ENCODE measurements at places on chromosomes 7 and 10.

- no peak for DNase-seq
Observed at GRCh38 chr7:14754631-14755030, 147.9 kb downstream of the DGKB start.

DNA sequence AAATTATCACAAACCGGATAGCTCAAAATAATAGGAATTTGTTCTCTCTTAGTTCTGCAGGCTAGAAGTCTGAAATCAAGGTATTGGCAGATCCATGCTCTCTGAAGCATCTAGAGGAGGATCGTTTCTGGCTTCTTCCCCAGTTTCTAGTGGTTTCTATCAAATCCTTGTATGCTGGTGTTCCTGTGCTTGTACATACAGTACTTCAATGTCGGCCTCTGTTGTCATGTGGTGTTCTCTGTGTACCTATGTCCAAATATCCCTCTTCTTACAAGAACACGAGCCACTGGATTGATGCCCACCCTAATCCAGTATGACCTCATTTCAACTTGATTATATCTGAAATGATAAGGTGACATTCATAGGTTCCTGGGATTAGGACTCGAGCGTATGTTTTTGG, 9.8 kb upstream of the TAX1BP1 start:
- no peak for DNase-seq

- DNase-seq, result no peak
Observed at GRCh38 chr7:27966219-27966780, 214.3 kb downstream of the JAZF1 start.

DNA sequence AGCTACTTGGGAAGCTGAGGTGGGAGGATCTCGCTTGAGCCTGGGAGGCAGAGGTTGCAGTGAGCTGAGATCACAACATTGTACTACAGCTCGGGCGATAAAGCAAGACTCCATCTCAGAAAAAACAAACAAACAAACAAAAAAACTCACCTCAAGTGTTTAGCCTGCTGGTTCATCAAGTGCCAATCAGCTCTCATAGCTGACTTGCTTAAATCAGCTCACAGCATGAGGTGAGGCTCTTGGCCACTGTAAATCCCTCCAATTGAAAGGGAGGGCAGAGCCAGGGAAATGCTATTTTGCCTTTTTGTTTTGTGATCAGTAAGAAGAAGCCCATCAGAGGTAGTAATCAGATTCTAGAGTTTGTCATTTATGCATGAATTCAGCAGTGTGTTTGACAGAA, 112.3 kb downstream of the RAB11FIP2 start:
- no peak for DNase-seq

DNA sequence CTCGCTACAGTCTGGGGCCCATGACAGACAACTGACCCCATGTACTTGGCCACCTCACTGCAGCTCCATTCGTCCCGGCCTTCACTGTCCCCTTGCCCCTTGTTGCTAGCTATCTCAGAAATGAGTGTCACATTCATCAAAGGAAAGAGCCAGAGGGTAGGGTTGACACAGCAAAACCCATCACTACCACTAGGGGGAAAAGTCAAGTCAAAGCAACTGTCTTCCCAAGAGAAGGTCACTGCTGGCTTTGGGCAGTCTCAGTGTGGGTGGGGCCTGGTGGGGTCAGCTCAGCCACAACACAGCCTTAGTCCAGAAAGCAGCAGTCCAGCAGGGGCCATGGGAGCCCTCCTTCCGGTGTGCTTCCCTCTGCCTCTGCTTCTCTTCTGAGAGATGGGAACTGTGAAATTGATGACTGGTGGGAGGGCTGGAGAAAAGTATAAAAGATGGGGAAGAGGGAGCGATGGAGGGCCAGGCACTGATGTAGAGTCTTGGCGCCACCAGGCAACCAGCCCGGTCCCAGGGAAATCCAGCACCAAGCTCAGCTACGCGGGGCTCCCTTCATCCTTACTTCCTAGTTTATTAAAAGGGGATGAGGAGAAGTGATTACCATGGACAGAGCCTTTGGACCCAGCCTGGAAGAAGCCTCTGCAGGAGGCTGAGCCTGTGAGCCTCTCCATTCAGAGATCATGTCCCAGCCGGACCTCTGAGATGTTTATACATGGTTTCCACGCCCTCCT, 58.0 kb downstream of the PLXNA4 start:
- DNase-seq, result peak; percentile 15

DNA sequence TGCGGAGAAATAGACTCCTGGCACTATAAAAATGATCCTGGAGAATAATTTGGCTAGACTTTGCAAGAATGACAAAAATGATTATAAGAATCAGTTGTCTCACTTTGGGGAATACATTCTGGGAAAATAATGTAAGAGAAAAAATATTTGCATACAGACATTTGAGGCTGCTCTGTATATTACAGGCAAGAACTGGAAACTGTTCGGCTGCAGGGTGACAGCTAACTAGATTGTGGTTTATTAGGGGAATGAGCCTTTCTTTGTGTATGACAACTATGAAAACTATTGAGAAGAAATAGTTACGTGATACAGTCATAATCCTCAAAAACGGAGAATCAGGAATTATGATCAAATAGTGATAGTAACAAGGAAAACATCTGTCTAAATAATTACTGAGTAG, 8.6 kb downstream of the TRIM56 start:
- no peak for DNase-seq

GRCh38 chr7:119281181-119281846, 991.7 kb upstream of the KCND2 start:
- DNase-seq, result no peak

- no peak for DNase-seq
Observed at GRCh38 chr10:89978081-89978480, 276.7 kb downstream of the KIF20B start.

DNA sequence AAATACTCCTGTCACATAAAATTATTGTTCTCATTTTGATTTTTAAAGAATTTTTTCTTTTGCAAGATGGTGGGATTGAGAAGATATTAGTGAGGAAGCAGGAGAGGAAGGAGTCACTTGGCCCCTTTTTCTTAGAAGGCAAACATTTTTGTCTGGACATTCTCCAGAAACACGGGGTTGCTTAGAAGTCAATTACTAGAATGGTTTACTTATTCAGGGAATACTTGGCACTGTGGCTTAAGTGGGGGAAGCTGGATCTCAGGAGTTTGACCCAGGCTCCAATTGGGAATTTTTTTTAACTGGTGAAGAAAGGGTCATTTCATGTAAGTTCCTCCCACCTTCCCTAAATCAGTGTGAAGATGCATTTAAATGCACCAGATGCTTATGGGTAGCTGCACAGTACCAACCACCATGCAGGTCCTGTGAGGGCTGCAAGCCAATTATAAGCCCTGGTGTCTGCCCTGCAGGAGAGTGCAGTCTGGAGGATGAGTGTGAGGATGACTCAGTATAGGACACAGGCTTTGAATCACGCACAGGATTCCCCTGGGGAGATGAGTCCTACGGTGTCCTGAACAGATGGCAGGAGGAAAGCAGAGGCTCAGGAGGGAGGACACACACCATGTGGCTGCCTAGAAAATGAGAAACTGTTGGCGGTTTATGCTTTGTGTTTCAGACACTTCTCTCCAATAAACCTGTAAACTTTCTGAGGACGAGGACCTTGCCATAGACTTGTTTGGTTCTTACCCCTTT, 299.1 kb downstream of the PLXNA4 start:
- no peak for DNase-seq
